Activated CD8-positive, alpha-beta memory T cell treated with anti-CD3 and anti-CD28 coated beads for 48 hours (primary cell): ENCODE measurements at places on chromosomes 6 and 20.

GRCh38 chr6:106451439-106451838 is 90.9 kb downstream of the CRYBG1 start:
- DNase-seq, result no peak

DNA sequence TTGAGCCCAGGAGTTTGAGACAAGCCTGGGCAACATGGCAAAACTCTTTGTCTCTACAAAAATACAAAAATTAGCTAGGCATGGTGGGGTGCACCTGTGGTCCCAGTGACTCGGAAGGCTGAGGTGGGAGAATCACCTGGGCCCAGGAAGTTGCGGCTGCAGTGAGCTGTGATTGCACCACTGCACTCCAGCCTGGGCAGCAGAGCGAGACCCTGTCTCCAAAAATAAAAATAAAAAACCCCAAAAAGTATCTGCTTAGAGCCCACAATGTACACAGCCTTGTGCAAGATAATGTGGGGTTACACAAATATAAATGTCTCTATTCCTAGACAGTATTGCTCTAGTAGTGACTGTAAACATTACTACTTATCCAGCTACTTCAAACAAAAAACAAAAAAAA is 5.9 kb downstream of the ESF1 start:
- no peak for DNase-seq

DNA sequence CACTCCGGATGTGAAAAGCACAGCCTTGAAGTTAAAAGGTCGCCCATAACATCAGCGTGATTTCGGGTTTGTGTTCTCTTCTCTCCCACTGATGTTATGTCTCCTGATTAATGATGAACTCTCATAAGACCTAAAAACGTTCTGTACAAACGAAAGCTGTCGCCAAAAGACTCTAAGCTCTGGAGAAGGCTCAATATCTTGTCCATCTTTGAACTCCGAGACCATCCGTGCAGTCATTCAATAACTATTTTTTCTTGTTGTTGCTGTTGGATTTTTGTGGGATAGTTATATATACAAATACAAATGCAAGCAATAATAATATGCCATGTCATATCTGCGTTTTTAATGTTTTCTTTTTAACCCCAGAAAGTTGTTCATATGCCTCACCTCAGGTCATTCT is 291.8 kb upstream of the MARCKS start:
- DNase-seq, result no peak

DNA sequence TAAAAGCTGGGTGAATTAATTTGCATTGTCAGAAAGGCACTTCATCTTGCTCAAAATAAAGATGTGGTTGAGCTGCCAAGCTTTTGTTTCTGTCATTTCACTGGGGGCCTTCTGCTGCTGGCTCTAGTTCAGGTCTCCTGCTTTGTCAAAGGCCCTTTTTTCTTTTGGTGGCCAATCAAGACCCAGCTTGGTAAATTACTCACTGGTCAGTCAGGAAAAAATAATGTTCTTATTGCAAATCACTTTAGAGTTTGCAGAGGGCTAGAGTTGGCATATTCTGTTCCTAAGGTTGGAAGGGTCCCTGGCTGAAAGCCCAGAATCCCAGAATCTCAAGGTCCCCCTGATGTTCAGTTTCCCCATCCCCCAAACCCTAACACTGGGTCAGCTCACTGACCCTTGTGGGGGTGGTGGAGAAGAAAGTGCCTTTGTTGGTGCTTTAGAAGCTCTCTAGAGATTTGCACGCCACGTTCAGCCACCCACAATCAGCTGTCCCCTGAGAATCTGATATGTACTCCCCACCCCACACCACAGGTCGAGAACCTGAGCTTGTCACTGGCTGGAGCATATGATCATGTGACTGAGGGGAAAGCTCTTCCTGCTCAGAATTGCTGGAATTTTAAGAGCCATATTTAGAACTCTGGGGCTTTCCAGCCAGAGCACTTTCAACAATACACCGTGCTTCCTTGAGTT is 21.7 kb upstream of the BNIP5 start:
- no peak for DNase-seq

- no peak for DNase-seq
Observed at GRCh38 chr20:57620999-57621398, 773 bp upstream of the ZBP1 start.

DNA sequence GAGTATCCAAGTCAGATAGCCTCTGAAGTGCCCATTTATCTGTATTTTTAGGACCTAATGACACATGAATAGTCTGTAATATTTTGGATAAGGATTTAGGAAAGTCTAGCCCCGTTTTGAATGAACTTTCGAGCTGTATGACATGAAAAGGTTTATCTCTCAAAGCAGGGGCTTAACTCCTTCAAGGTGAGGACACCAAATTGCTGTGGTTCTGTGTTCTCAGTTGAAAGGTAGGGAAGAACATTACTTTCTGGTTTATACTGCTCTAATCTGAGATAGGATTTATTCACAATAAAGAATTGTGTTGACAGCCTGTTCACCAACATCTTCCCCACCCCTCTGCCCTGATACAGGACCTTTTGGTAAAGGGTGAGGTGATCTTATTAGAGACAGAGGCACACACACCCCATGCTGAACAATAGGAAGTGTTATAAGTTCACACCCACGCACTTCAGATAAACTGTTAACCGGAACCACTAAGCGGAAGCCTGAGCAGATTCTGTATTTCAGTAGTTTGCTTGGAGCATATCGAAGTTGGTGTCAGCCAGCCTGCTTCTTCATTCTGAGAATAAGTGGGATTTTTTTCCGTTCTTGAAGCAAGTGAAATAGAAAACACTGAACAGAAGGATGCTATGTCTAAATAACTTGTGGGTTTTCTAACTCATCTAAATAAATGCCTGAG is 223.3 kb downstream of the TMEM242 start:
- DNase-seq, result peak; percentile 4

DNA sequence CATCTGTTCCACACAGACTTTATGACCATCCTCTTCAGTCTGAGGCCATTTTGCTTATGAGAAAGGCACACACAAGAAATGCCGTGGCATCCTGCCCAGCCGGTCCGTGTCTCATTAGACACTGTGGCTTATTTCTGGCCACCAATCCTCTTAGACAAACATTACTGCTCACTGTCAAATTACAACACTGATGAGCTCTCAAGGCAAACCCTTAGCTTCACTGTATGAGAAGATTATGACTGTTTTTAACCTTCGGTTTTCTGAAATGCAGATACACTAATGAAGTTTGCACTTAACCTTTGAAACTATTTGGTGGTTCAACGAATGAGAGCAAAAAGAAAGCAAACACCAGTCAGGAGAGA is 50.5 kb upstream of the DST start:
- no peak for DNase-seq

DNA sequence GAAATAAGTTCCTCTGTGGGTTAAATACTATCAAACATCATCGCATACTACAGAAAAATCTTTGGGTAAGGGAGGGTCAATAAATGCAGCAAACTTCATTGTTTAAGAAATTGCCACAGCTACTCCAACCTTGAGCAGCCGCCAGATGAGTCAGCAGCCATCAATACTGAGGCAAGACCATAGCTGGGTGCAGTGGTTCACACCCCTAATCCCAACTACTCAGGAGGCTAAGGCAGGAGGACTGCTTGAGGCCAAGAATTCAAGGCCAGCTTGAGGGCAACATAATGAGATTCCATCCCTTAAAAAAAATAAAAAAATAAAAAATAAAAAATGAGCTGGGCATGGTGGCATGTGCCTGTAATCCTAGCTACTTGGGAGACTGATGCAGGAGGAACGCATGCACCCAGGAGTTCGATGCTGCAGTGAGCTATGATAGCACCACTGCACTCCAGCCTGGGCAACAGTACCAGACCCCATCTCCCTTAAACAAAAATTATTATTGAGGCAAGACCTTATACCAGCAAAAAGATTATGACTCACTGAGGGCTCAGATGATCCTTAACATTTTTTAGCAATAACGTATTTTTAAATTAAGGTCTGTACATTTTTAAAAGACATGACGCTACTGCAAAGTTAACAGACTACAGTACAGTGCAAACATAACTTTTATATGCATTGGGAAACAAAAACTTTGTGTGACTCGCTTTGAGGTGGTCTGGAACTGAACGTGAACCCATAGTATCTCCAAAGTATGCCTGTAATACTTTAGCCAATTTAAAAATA is 8.8 kb downstream of the SRPK1 start:
- no peak for DNase-seq

DNA sequence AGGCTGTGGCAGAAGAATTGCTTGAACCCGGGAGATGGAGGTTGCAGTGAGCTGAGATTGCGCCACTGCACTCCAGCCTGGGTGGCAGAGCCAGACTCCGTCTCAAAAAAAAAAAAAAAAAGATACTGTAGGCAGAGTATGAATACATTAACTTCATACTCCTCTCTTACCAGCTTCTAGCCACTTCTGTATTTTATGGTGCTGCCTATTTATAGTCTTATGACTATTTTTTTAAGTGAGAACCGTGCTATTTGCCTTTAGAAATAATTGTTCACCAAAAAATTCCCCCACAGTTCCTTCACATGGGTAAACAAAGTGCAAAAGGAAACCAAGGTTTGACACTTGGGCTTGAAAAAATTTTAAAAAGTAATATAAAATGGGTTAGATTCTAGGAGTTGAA is 1.5 kb upstream of the SNRNP48 start:
- no peak for DNase-seq

DNA sequence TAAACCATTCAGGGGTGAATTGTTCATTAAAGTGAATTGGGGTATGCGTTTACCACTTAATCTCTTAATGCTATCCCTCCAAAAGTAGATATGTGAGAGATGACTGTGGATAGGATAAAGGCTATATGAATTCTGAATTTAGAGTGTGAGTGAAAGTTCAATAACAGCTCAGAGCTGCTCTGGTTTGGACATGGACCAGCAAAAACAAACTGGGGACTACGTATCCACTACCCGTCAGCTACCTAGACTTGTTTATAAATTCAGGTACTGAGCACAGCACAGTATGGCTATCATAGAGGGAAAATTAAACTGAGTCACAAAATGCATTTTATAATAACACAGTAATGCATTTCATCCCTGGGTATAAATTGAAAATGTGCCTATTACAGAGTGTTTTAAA is 44.4 kb downstream of the HDDC2 start:
- no peak for DNase-seq

- DNase-seq, result no peak
Observed at GRCh38 chr6:79157961-79158644, 76.4 kb downstream of the HMGN3 start.

GRCh38 chr6:124536157-124536841 is 425.9 kb upstream of the RNF217 start:
- no peak for DNase-seq

GRCh38 chr20:48492015-48492714 is 335.6 kb downstream of the PREX1 start:
- DNase-seq, result no peak

- DNase-seq, result no peak
Observed at GRCh38 chr6:170130201-170130621, 160.7 kb downstream of the DLL1 start.

DNA sequence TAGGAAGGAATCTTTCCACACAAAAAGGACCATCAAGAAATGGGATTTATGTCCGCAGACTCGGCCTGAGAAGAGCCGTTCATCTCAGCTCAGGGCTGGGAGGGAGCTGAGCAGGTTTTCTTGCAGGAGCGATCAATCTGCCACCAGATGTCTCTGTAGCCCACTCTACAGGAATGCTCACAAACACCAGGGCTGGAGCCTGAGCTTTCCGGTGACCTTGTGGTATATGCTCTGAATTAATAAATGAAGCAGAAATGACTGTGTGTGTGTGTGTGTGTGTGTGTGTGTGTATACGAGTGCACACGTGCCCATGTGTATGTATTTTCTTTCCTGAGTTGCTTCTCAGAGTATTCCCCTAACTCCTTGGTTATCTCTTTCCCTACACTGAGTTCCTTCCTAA is 12.0 kb downstream of the CD83 start:
- DNase-seq, result no peak

- no peak for DNase-seq
Observed at GRCh38 chr6:24376871-24377270, 19.0 kb upstream of the DCDC2 start.

DNA sequence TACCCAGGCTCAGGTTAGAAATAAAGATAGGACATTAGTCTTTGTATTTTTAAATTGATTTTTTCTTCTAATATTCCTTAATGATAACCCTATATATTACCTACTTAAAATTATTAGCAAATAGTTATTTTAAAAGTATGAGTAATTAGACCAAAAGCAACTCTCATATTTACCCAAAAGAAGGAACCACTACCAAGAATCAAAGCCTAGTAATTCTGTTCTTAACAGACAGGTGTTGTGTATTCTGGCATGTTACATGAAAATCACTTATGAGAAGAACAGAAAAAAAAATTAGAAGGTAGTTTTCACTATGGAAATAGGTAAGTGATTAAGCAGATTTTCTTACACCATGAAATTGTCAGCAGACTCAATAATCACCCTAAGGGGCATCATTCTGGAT is 105.1 kb downstream of the ATG5 start:
- DNase-seq, result no peak

DNA sequence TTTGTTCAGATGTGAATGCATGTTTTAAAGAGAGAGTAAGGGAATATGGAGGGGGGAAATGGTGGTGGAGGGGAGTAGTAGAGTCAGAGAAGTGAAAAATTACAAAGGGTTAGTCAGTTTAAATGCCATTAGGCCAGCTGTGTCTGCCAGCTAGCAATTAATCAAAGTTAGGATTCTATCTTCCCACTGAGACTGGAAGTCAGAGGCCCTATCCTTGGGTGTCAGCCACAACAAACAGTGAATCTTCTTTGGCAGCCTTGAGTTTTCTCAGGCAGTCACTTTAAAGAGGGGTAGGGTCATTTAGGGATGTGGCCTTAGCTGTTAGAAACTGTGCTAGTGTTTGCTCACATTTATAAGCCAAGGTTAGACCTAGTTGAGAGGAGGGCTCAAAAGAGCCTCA is 120.5 kb upstream of the BTBD3 start:
- DNase-seq, result no peak

- no peak for DNase-seq
Observed at GRCh38 chr6:148758492-148758891, 11.7 kb downstream of the UST start.

DNA sequence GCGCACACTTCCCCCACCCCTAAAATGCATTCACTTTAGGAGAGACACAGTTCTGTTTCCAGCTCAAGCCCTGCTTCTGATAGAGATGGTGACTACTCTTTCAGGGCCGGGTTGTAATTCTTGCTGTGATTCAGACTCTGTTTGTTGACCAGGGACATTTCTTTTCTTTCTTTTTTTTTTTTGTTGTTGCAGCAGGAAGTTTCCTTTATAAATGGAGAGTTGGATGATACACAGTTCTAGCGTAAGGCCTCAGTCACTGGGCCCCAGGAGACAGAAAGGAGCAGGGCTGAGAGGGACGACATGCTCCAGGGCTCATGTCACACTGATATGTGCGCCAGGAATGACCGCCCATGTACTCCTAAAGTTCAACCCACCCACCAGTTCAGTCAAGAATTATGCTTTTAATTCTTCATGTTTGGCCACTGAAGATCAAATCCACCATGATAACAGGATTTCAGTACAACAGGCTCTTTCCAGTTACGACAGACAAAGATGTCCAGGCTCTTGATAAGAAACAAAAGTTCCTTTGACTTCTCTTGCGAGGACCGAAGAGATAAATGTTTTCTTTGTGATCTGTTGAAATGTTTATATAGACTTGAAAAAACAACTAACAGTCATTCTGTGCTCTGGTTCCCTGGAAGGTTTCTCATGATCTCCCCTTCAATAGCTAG is 142.5 kb downstream of the CD164 start:
- no peak for DNase-seq

GRCh38 chr6:160986851-160987250 is 4.7 kb upstream of the MAP3K4 start:
- no peak for DNase-seq

GRCh38 chr6:97864826-97865225 is 581.8 kb upstream of the MMS22L start:
- no peak for DNase-seq
